T-helper 17 cell (primary cell): ENCODE measurements at places on chromosomes 3 and 15. TPM values are rescaled to one million over a fixed set of nuclear protein-coding genes. Genes with fewer than 3 reads are reported as not detected.

GRCh38 chr3:17639257-17639656, 103.2 kb downstream of the TBC1D5 start:
- no peak for DNase-seq

DNA sequence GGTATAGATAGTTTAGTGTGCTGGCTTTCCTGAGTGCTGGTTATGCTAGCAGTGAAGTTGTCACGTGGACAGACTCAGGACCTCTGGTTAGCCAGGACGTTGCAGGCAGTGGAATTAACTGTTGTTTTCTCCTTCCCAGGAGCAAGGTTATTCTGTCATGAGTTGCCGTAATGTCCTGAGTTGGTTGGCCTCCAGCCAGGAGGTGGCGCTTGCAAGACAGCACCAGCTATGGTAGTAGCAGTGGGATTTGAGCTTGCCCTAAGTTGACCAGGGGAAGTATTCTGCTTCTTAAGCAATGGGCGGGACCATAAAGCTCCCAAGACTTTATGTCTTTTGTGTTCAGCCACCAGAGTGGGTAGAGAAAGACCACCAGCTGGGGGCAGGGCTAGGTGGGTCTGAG, 240.7 kb upstream of the DNAJC19 start:
- no peak for DNase-seq

- no peak for DNase-seq
Observed at GRCh38 chr15:43118286-43118685, 12.4 kb upstream of the UBR1 start.

DNA sequence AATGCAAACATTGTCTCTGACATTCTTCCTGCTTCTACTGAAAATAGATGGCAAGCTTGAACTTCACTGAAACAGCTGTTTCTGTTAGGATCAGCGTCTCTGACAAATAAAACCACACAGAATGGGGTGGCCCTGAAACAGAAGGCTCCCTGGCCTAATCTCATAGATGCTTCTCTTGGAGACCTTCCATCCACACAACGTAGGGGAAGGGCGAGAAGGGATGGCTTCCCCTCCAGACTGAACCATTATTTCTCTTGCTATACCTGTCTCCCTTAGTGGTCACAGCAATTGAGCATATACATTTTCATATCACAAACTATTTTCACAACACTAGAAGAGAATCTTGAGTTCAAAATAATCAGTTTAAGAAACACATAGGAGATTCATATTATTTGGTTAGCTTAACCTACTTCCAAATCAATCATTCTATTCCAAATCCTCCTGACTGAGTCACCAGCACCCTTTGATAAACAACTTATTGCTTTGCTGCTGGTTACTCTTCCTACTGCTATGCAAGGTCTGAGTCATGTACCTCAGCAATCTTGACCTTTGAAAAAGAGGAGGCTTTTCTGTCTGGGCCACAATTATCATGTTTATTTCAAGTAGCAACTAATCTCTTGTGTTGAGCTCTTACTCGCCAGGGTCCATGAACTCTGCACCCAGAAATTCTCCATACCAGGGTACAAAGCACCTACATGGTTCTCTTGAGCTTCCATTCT, 45.5 kb downstream of the CBLB start:
- no peak for DNase-seq

GRCh38 chr15:31045606-31046005, 54.2 kb upstream of the MTMR10 start:
- no peak for DNase-seq

DNA sequence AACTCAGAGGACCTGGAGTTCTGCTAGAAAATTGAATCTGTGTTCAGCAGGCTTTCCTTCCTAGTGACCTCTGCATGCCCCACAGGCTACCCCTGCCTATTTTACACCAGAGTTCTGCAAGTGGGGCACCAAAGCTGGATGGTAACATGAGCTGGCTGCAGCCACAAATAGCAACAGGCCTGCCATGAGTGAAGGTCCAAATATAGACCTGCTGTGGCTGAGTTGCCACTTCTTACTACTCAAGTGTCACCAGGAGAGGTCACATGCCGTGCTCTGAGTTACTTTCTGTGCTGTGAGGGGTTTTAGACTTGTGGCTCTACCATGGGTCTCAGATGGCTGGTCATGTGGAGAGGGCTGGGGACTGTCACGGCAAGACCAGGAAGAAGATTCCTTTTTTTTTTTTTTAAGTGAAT, at the start of gene FSD2:
TSS of gene FSD2 (minus strand) at position 76 of the 413 bp plus-strand sequence. CDS start 18,679 bp downstream, outside the sequence.
- DNase-seq, result no peak

GRCh38 chr3:94862703-94863102, 799.8 kb downstream of the NSUN3 start:
- no peak for DNase-seq

GRCh38 chr3:22236490-22237270, 485.7 kb upstream of the ZNF385D start:
- DNase-seq, result no peak

- no peak for DNase-seq
Observed at GRCh38 chr15:48966595-48967301, 3.0 kb upstream of the SHC4 start.

DNA sequence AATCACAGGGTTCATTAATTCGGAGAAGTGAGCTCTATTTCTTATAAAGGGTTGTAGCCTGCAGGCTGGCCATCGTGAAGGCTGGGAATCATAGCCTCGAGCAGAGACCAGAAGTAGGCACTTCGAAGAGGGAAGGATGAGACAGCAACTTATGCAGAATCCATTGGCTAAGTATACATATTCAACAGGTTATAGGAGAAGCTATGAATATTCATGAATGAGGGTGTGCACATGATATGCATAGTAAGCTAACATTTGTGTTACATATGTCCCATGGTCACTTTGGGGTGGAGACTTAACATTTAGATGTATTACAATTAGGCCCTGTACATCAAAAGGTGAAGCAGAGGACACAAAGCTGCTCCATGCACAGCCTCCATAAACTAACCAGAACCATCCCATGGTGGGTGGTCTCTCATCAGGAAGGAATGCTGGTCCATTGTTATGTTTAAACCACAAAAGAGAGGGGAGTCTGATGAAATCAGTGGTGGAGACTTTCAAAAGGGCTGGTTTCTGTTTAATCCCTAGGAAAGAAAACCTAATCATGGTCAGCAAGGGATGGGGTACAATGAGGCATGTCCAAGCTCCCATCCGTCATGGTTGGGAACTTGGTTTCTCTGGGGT, 80.8 kb upstream of the FHIT start:
- DNase-seq, result no peak

GRCh38 chr3:52006017-52006819, 10.5 kb upstream of the RPL29 start:
- DNase-seq, result no peak

GRCh38 chr3:76044601-76045600, 259.6 kb upstream of the ZNF717 start:
- DNase-seq, result no peak

Gene EFHB
- total RNA-seq, result 0.68 TPM

Gene MCCC1
- total RNA-seq, result 17.6 TPM

Gene POC1A
- total RNA-seq, result 1.4 TPM

Gene CHRFAM7A
- not detected for total RNA-seq

Gene ALDH1L1
- not detected for total RNA-seq

Gene PCOLCE2
- total RNA-seq, result not detected

Gene CD276
- not detected for total RNA-seq

Gene GPR15
- total RNA-seq, result 43.2 TPM

Gene ZBTB11
- 65.2 TPM for total RNA-seq

Gene P2RY14
- total RNA-seq, result 0.90 TPM
